ENCODE measurements at places on chromosomes 2 and 18. TPM values are rescaled to one million over a fixed set of nuclear protein-coding genes. Genes with fewer than 3 reads are reported as not detected.

The CHRND gene
- not detected for total RNA-seq

The SERPINB13 gene
- not detected for total RNA-seq

The RAB12 gene
- 95.0 TPM for total RNA-seq

The LRATD1 gene
- total RNA-seq = not detected

The RESP18 gene
- total RNA-seq = not detected

The ACKR3 gene
- total RNA-seq = 1.7 TPM

The TEX44 gene
- total RNA-seq = not detected

The LRRC30 gene
- not detected for total RNA-seq

The FRZB gene
- total RNA-seq = 0.31 TPM

The PPP1R7 gene
- 132 TPM for total RNA-seq

The UGT1A4 gene
- not detected for total RNA-seq

The ZNF519 gene
- 11.1 TPM for total RNA-seq

The FAM136A gene
- total RNA-seq = 97.3 TPM

The PFN4 gene
- total RNA-seq = 0.40 TPM

The FBXO11 gene
- total RNA-seq = 23.6 TPM

The STRADB gene
- 51.7 TPM for total RNA-seq

The CCDC148 gene
- total RNA-seq = 0.65 TPM

The CIAO1 gene
- total RNA-seq = 118 TPM

The ABCG5 gene
- total RNA-seq = not detected
